ENCODE measurements at places on chromosomes 4 and X. TPM values are rescaled to one million over a fixed set of nuclear protein-coding genes. Genes with fewer than 3 reads are reported as not detected.

ARHGEF6 gene
- 18.0 TPM for total RNA-seq

SLAIN2 gene
- 39.2 TPM for total RNA-seq

PDCL2 gene
- not detected for total RNA-seq

P2RY4 gene
- total RNA-seq = not detected

ARHGEF38 gene
- total RNA-seq = under 0.01 TPM
